Hematopoietic multipotent progenitor cell (in vitro differentiated cells): ENCODE measurements at places on chromosomes 4 and X. TPM values are rescaled to one million over a fixed set of nuclear protein-coding genes. Genes with fewer than 3 reads are reported as not detected.

The PHKA2 gene
- 36.6 TPM for total RNA-seq

DNA sequence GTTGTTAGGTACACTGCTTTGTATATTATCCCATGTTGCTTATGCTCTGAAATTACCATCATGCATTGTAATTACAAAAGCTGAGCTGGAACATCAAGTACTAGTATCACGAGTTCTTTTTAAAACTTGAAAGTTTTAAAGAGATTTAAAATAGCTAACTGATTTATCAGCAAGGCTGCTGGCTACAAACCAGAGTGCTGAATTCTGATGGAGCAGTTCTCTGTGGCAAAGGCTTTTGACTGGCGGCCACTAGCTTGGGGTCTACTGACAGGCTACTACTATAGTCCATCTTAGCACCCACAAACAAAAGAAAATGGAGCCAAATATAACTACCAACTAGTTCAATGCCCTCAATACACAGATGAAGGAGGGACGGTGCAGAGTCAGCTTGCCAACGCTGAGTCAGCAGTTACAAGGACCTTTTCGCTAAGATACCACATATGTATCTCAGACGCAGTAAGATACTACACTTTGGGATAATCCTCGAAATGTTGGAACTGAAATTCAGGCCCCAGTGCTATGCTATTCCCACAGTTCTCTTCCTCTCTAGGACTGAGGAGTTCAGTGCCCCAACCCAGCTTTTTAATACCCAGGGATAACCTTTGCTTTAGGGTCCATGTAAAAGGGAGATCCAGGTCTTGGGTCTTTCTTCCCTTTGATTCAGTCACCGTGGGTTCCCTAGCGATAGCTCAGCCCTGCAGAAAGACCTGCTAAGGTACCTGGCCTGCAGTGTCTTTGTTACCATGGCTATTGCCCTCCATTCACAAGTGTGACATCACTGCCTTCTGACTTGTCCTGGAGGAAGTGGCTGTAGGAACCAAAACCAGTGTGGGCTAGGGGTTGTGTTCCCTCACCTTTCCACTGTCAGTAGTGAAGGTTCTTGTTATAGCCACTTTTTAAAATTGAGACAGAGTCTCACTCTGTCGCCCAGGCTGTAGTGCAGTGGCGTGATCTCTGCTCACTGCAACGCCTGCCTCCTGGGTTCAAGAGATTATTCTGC, 22.8 kb downstream of the MFAP3L start:
- no peak for DNase-seq

- peak; percentile 7 for DNase-seq
Observed at GRCh38 chrX:63686878-63687714, 97.9 kb downstream of the ARHGEF9 start.

The REELD1 gene
- total RNA-seq = not detected

DNA sequence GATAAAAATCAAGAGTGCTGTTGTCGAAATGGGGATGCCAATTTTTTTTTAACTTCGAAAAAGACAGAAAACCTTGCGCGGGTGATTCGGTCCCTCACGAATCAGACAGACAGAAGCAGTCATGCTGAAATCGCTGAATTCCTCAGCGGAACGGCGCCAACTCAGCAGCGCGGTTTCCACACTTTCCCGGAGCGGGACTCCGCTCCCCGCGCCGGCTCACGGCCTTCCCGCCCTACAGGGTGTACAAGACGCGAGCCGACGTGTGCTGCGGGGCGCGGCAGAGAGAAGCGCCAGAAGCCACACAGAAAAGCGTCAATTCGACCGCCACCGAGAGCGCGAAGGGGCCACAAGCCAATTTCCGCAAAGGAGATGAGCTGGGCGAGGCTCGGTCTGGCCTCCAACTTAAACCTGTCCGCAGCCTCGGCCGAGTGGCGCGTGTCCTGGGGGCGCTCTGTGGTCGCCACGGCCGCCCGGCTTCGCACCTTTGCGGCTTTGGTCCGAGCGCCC, 1.3 kb downstream of the NEXMIF start:
- no peak for DNase-seq

DNA sequence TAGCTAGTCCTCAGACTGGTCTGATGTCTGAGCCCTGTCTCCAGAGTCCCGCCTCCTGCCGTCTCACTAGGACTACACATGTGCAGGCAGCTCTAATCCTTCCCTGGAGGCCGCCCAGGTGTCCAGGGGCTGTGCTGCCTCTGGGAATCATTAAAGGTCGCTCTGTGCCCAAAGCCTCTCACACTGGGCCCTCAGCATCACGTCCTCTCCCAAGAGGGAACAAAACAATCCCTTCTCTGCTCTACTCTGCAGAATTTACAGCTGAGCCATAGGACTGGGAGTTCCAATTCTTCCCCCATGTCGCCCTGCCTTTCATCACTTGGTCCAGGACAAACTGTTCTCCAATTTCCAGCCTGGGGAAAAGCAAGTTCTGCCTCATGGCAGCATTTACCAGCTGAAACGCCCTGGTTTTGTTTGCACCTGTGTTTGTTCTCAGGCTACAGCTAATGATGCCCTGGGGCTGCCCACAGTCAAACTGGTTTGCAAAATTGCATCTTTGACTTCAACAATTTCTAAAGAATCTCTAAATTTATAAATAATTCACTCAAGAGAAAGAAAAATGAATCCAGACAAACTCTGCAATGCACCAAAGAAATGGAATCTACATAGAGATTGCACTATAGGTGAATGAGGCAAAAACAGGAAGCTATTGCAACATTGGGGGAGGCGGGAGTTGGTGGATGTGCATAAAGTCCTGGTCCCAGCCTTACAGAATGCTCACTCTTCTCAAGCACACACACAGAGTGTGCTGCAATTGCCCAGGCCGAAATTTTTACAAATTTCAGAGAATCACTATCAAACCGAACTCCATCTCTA, 7.2 kb upstream of the MRFAP1 start:
- peak; percentile 58 for DNase-seq

The TNIP3 gene
- not detected for total RNA-seq

The TRIM61 gene
- total RNA-seq = 1.1 TPM

DNA sequence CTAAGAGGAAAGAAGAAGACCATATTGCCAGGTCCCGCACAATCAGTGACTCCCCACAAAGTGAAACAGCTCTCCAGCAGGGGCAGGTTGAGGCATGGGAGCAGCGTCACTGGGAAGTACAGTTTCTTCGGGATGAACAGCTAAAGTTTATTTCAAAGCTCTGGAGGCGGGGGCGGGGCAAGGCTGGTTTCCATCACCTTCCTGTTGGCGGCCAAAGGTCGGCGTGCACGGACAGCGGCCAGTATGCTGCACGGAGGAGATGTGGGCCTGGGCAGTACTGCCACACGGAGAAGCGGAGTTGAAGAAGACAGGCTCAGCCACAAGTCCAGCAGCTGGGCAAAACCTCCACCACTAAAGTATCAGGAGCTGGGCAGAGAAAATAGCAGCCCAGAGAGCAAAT, 951 bp upstream of the ZNF518B start:
- DNase-seq = no peak
